Pancreas (tissue), 10 donors: ENCODE measurements at places on chromosomes 4 and X. TPM values are rescaled to one million over a fixed set of nuclear protein-coding genes. Genes with fewer than 3 reads are reported as not detected.

Gene GATA1
- total RNA-seq = not detected

Gene MAGEA9
- total RNA-seq = not detected

DNA sequence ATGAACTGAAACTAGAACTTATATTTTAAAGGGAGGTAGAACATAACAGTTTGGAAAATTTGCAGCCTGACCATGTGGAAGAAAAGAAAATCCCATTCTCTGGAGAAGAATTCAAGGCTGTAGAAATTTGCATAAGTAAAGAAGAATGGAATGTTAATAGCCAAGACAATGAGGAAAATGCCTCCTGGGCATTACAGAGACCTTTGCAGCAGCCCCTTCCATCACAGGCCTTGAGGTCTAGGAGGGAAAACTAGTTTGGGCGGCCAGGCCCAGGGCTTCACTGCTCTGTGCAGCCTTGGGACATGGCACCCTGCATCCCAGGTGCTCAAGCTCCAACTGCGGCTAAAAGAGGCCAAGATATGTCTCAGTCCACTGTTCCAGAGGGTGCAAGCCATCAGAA lies 1506.8 kb downstream of the PCDH18 start:
- H3K27me3 ChIP-seq = no peaks in the 10 kb centered on the region
- DNase-seq = no peak
- H3K4me1 ChIP-seq = no peaks in the 10 kb centered on the region
- H3K27ac ChIP-seq = no peak overlapping the region
- no peak overlapping the region for H3K4me3 ChIP-seq
- H3K36me3 ChIP-seq = no peaks in the 10 kb centered on the region

GRCh38 chr4:38621028-38621684 lies 42.8 kb upstream of the KLF3 start:
- H3K4me1 ChIP-seq = no peaks in the 10 kb centered on the region
- H3K4me3 ChIP-seq = peak overlapping the region; percentile 7
- DNase-seq = no peak
- peak overlapping the region; percentile 20 for H3K27ac ChIP-seq

Gene MAOA
- 106 TPM for total RNA-seq

- no peak overlapping the region for H3K27ac ChIP-seq
- no peaks in the 10 kb centered on the region for H3K27me3 ChIP-seq
- no peaks in the 10 kb centered on the region for H3K4me1 ChIP-seq
- H3K36me3 ChIP-seq = no peaks in the 10 kb centered on the region
- no peak for DNase-seq
- no peak overlapping the region for H3K4me3 ChIP-seq
Measured at GRCh38 chr4:36012503-36012902, 231.8 kb downstream of the ARAP2 start.

- no peaks in the 10 kb centered on the region for H3K36me3 ChIP-seq
- H3K4me1 ChIP-seq = no peaks in the 10 kb centered on the region
- no peak overlapping the region for H3K4me3 ChIP-seq
- no peaks in the 10 kb centered on the region for H3K27me3 ChIP-seq
Measured at GRCh38 chr4:30172416-30172815, 547.8 kb upstream of the PCDH7 start.

DNA sequence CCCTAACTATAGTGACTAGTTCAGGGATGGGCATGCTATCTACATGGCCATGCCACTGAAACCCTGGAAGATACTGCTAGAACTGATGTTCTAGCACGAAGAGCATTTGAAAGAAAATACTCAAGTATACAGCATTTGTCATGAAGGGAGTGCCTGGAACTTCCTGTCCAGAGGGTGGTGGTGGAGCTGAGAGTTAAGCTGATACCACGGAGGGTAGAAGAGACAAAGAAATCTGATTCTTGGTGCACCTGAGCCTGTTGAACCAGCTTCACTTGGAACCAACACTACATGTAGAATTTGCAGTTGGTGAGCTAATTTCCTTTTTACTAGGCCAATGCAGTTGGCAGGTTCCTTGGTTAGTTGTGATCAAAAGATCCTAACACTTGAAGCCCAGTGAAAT lies 116.4 kb downstream of the CCNG2 start:
- no peak overlapping the region for H3K27ac ChIP-seq
- DNase-seq = no peak
- H3K4me1 ChIP-seq = no peaks in the 10 kb centered on the region
